ENCODE measurements at places on chromosomes 2 and 18.

GRCh38 chr2:227513113-227513512, 41.2 kb downstream of the AGFG1 start:
- no peak for DNase-seq

- no peak for DNase-seq
Measured at GRCh38 chr2:114068438-114068837, 178.5 kb downstream of the ACTR3 start.

DNA sequence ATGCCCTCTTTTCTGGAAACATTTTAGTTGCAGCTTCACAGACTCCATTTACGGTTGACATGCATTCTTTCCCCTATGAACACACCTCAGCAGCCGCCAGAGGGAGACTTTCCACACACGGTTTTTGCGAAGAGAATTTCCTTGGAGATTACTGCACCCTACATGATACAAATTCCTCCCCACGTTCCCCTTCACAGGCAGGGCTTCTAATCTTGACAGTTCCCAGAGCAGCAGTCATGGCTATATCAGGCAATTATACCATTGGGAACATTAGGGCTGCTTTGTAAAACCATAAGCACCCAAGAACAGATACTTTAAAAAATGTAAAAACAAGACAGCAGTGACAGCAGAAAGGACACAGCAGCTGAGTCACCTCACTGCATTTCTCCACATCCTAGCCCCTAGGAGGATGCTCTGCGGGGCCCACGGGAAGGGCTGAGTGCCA, 253.8 kb downstream of the TGIF1 start:
- DNase-seq = no peak

DNA sequence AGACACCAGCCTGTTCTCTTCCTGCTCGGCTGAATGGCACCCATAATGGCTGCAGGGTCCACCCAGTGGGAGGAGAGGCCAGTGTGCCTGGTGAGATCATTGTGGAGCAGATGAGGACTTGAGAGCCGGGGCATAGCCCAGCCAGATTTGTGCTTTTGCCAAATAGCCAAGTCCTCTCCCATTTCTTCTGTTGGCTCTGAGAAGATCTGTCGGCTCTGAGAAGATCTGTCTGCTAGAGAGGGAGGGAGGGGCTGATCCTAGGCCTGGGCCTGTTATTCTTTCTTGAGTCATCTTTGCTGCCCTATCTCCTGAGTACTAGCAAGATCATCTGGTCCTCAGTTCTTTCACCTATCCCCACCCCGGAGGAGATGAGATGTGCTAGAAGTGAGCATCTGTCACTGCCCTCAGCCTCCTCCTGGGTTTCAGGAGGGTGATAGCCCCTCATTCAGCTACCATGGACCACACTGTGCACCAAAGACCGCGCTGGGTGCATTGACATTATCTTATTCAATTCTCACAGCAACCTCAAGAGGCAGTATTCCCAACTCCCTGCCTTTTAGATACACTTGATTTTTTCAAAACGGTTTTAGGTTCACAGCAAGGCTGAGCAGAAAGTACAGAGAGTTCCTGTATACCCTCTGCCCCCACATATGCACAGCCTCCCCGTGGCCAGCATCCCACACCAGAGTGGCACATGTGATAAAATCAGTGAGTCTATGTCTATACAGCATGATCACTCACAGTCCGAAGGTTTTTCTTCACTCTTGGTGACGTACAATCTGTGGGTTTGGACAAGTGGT, 98.6 kb downstream of the CAPN13 start:
- DNase-seq = no peak

- peak; percentile 62 for DNase-seq
Measured at GRCh38 chr2:64008434-64009009, 10.7 kb downstream of the VPS54 start.

DNA sequence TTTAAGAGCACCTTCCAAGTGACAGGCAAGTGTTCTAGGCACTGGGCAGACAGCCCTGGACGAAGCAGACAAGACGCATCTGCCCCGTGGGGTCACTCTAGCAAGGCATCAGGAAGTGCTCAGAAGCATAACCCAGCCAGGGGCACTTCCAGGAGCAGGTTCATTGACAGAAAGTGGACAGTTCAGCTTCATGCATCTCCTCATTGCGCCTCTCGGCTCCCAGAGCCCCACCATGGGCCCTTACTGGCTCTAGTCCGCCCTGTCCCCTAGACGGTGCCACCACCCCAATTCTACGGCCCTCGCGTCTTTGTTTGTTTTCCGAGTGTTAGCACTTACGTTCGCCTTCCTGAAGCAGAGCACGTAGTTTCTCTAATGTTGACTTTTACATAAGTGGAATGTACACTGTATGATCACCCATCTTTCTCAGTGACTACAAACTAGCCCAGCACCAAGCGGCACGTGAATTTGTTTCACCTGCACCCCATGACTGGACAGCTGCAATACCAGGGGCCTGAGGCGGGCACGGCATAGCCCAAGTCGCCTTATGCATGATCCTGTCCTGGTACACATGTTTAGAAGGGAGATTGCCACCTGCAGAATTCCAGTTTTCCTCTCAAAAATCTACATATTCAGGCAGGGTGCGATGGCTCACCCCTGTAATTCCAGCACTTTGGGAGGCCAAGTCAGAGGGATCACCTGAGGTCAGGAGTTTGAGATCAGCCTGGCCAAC, 33.2 kb downstream of the SNED1 start:
- DNase-seq = peak; percentile 36

DNA sequence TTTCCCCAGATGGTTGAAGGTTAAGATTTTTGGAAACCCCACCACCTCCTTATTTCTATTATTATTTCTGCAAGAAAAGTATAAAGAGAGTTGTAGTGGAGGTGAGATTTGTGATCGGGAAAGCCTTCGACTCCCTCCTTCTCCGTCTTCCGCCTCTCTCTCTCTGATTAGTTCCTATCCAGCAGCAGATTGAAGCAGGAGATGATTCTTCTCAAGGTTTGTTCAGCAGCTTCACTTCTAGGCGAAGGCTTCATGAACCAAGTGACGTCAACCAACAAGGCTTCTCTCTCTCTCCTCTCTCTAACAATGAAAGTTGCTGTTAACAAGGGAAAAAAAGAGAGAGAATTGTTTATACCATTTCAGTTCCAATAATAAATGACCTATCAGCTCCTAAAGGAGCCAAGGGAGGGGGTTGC, at the start of gene BAZ2B:
TSS of gene BAZ2B (minus strand) at position 263 of the 416 bp plus-strand sequence. CDS start 137,829 bp downstream, outside the sequence.
- no peak for DNase-seq

GRCh38 chr2:63667132-63667700, 78.5 kb downstream of the MDH1 start:
- peak; percentile 83 for DNase-seq

DNA sequence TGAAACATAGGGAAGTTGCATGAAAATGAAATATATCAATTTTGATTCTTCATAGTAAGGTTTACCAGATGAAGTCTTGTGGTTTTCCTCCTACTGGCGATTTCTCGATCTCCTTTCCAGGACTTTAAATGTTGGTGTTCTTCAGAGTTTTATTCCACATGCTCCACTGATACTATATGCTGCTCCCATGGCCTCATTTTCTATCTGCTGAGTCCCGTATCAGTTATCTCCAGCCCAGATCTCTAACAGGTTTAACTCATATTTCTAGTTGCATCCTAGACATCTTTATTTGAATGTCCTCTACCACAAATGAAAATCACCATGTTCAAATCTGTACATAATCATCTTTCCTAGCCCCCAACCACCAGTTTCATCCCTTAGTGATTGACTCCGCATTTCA, 71.8 kb downstream of the COX7A2L start:
- DNase-seq = no peak

- no peak for DNase-seq
Measured at GRCh38 chr2:9712263-9712662, 81.5 kb upstream of the YWHAQ start.

- no peak for DNase-seq
Measured at GRCh38 chr2:188607501-188607900, 315.8 kb downstream of the GULP1 start.

DNA sequence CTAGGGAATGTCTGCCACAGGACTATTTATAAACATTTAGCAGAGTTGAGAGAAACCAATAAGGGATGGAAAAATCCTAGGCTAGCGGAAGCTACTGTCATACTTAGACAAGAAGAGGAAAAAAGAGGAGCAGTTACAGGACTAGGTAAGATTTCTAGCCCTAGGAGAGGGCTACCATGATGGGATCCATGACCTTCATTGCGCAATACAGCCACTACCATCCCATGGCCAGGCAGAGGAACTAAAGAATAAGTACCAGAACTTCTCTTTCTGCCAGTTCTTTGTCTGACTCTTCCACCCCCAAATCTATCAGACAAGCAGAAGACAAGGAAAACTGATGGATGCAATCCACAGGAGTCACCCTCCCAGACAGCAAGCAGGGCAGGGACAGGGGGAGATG, 417.0 kb upstream of the CHST9 start:
- DNase-seq = no peak

GRCh38 chr2:173298536-173299097, 56.1 kb upstream of the CDCA7 start:
- no peak for DNase-seq

GRCh38 chr18:24208270-24209035, 69.6 kb downstream of the CABYR start:
- DNase-seq = no peak

- DNase-seq = no peak
Measured at GRCh38 chr2:182426082-182426917, 536 bp downstream of the PDE1A start.

DNA sequence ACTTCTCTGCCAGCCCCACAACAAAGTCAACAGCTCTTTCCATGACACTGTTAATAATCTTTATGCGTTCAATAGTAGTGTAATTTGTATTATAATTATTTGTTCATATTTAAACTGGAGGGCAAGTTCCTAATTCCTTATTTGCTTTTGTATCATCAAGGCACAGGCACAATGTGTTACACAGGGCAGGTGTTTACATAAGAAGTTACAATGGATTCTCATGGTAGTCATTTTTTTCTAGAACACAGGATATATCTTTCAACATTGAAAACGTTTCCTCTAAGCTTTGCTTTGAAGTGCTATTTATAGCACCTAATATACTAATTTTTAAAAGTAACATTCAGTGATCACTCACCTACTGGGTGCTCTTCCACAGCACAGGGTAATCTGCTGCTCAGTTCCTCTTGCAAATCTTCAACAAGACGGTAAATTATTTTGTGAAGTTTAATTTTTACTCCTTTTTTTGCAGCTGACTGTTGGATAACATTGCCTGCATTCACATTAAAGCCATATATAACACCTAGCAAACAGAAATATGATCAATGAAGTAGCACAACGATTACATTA, 7.3 kb downstream of the RPS27A start:
- DNase-seq = no peak

GRCh38 chr18:56545464-56545863, 92.9 kb downstream of the TXNL1 start:
- DNase-seq = no peak

DNA sequence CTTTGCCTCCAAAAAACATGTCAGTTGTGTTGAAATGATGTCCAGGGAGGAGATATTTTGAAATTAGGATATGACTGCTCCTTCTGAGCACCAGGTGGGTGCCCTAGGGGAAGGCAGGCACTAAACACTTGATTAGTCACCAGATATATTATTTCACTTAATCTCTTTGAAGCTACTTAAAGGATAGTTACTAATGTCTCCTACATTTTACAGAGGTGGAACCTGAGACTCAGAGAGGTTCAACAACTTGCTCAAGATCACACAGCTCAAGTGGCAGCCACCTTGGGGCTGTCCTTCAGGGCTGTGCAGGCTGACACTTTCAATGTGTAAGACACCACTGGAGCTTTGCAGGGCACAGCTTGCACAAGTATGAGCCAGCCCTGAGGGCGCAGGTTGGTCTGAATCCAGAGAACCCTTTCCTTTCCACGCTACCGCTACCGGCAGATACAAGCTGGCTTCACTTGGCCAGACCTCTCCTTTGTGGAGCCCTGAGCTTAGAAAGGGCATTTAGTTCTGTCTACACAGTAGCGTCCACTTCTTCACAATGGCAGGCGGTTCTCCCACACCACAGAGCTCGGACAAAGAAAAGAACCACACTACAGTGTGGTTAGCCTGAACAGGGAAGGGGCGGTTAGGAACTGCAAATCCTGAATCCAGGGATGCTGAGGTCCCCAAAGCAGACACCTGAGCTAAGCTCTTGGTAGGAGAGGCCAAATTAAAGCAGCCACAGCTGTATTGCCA, 16.4 kb downstream of the ALPK2 start:
- peak; percentile 18 for DNase-seq

DNA sequence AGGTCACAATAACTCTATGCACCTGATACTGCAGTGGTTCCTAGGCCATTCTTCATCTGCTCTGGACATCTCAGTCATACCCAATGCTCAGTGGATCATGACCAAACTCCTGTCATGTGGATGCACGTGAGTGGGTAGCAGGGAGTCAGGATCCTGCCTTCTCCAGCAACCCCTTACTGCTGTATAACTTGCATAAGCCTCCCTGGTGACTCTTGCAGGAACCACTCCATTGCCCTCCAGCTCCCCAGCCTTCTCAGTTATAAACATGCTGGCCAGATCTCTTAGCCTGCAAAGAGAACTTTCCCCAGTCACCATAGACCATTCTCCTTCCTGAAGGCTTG, 98.6 kb upstream of the ZNF397 start:
- no peak for DNase-seq

DNA sequence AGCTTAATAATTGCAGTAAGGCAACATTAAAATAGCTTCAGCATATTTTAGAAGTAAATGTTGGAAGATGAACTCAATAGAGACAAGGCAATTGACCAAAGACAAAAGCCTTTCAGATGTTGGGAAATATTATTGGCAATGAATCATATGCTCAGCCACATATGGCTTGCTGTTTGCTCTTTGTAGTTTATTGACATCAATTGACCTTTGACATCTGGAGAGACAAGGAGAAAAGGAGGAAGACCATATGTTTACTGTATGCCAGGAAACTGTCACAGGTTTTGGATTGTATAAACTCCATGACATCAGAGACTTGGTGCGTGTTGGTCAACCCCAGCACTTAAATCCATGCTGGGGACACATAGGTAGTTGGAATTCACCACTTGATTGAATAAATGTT, 60.6 kb upstream of the SLC16A14 start:
- no peak for DNase-seq
